Left colon (tissue), 2 donors: ENCODE measurements at places on chromosomes 11 and 22. TPM values are rescaled to one million over a fixed set of nuclear protein-coding genes. Genes with fewer than 3 reads are reported as not detected.

DNA sequence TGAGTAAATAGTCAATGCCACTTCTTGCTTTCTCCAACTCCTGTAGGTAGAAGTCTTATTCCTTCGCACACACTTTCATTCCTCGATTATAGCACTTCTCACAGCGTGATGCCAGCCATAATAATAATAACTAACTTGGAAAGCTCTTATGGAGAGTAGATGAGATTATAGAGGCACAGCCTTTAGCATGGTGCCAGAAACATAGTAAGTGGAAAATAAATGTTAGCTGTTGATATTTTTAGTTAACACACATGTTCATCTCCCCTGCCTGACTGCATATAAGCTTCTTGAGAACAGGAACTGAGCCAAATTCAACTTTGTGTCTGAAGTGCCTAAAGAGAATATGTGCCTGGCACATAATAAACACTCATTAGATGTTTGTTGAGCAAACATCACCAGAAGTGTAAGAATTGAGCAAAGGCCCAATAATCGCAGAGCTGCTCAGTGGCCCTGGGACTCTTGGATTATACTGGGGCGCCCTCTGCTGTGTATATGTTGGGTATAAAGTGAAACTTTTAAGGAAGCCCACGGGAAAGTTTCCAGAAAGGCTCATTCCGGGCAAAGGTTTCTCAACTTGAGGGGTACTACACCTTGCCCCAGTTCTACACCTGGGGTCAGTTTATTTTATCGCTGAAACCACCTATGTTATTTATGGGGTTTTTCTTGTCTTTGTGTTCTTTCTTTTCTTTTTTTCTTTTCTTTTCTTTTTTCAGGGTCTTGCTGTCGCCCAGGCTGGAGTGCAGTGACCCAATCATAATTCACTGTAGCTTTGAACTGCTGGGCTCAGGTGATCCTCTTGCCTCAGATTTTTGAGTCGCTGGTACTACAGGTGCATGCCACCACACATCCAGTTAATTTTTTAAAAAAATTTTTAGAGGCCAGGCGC lies 22.3 kb downstream of the SLN start:
- DNase-seq = no peak

GRCh38 chr11:375065-376025 lies 6.0 kb downstream of the B4GALNT4 start:
- no peak for DNase-seq

DNA sequence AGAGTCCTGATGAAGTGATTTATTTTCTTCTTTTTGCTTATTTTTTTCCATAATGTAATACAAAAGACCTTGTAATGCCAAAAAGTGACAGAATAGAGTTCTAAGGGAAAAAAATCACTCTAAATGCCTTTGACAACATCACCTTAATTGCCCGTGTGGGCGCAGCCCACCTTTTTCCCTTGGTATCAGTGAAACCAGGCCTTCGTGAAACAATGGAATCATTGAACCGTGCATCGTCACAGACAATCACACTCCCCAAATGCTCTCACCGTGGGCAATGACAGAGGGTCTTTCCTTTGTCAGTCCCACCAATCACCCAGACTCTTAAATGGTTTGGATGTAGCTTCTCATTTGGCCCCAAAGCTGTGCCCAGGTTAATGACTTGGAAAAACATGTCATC lies 9.6 kb upstream of the SLC6A5 start:
- no peak for DNase-seq

Gene CDHR5
- 359 TPM for total RNA-seq

DNA sequence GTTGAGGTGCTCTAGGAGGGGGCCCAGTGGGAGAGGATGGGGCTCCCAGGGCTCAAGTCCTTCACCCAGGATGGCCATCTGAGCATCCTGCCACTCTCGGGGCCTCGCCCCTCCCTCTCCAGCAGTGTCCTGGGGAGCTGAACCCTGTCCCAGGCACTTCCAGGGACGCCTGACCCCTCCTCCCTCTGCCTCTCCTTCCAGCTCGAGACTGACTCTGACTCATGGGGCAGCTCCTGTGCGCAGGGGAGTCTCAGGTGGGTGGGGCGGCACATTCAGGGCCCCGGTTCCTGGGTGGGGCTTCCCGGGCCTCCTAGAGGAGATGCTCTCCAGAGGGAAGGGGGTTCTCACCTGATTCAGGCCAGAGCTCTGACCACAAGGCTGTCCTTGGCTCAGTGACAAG lies 77.1 kb upstream of the IGLL5 start:
- no peak for DNase-seq

DNA sequence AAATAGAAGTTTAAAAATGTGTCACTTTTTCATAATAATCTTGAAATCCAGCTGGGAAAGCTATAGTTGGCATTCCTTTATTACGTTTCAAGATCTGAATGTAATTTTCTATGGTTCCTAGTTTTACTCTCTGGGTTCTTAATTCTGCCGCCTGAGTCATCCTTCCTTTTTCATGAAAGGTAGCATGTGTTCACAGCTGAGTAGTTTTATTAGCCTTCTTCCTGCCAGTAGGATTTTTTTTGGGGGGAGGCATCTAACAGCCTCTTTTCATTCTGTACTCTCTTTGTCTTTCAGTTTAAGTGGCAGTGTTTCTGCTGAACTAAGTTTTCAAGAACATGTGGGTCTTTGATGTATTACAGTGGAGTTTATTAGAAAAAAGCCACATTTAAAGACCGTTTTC lies 36.5 kb downstream of the OR2AG2 start:
- no peak for DNase-seq

Gene SYCE3
- 0.67 TPM for total RNA-seq

Gene C11orf52
- 8.5 TPM for total RNA-seq
